Left hindlimb (tissue), 1 donor: ENCODE measurements at places on chromosomes 6 and 20.

DNA sequence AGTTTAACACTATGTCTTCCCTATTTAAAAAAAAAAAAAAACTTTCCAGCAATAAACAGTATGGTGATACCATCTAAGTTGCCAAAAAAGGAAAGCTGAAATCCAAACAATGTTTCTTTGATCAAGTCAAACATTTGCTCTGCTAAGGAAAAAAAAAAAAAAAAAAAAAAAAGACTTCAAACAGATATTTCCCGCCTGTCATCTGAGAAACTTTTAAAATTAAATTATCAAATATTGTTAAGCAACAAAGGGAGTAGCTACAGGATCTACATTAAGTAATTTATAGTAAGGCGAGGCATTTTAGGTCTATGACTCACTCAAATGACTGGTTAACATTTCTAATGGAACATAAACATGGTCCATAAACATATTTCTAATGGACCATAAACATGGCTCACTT, 121.2 kb downstream of the DST start:
- no peak for DNase-seq

DNA sequence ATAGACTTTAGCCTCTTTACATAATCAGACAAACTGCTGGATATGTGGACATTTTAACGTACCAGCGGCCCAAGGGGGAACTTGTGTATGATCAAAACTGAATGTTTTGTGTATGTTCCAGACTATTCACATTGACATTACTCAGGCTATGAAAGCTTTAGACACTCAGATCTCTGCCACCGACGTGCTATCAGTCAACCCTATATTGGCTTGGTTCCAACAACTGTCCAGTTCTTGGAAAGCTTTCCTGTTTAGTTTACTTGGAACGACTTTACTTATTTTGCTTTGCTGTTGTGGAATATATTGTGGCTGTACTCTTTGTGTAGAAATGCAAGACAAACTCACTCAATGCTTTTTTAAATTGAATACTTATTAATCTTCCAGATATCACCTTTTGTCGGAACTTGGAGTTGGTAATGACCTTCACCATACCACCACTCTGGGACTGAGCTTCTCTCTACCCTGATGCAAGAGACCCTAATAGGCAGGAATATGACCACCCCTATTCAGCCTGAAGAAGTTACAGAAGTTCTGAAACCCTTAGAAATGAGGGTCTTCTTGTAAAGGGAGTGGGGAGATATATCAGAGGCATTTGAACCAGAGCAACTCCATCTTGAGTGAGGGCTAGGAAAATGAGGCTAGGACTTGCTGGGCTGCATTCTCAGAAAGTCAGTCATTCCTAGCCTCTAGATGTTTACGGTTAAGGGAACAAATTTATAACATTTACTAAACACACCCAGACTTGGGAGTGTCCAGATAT, 49.0 kb upstream of the PAX1 start:
- no peak for DNase-seq

DNA sequence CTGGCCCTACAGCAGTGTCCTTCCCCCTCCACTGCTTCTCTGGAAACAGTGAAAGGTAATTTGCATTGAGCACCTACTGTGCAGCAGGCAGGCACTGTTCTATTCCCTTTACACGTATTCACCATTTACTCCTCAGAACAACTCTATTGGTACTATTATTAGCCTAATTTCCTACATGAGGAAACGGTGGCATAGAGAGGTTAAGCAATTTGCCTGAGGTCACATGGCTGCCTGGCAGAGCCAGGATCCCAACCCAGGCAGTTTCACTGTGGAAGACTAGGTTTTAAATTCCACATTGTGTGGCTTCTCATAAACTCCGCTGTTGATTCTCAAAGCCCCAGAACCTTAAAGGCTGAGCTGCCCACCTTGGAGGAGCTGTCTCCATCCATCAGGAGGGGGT, 72.7 kb downstream of the CLIC5 start:
- no peak for DNase-seq

GRCh38 chr20:59948828-59949720, 8.9 kb downstream of the FAM217B start:
- DNase-seq, result no peak

DNA sequence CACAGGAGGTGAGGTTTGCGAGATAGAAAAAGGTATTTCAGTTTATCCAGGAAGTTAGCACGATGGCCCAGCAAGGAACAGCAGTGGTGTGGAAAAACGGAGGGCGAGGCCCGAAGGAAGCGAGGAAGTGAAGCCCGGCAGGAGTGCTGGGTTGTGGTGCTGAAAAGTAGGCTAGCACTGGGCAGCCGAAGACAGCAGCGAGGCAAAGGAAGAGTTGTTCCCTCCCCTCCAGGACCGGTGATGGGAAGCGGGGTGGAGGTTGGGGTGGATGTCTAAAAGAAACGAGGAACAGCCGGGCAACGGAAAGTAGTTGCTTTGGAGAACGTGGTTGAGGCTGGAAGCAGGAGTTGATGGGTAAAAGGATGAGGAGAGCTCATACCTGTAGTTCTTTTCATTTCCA, 1.4 kb downstream of the METTL24 start:
- DNase-seq, result no peak

DNA sequence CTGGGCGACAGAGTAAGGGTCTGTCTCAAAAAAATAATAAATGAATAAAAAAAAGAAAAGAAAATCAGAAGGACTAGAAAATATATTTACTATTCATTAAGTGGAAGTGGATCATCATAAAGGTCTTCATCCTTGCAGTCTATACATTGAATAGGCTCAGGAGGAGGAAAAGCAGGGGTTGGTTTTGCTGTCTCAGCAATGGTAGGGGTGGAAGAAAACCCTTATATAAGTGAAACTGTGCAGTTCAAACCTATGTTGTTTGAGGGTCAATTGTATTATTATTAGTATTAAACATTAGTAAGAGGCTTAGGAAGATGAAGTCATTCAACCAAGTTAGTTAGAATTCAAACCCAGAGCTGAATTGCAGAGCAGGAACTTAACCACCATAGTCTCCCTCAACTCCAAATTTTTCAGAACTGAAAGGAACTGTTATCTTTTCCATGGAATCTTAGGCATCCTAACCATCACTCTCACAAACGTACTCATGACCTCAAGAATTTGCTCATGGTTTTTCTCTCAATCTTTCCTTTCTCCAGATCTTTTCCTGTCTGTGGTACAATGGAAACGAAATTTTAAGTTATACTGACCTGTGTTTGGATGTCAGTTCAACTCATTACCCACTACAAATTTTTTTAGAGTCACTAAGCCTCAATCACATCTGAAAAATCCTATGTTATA, 7.7 kb upstream of the SMIM13 start:
- no peak for DNase-seq

DNA sequence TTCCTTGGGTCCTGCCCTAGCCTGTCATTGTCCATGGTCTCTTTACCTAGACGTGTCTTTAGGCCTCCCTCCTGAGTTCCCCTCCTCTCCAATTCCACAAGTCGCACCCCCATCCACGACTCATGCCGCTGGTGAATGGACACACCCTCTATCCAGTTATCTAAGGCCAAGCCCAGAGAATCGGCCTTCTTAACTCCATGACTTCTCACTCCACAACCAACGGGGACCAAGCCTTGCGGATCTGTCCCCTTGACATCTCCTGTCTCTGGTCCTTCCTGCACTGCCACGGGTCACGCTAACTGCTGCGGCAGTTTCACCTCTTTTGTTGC, 7.0 kb upstream of the RREB1 start:
- DNase-seq, result no peak

- DNase-seq, result no peak
These were observed 32.5 kb downstream of the AKAP7 start for GRCh38 chr6:131167773-131168172.

GRCh38 chr20:5369629-5370028, 52.9 kb upstream of the PROKR2 start:
- no peak for DNase-seq

GRCh38 chr6:169014211-169015197, 239.1 kb downstream of the THBS2 start:
- DNase-seq, result no peak

DNA sequence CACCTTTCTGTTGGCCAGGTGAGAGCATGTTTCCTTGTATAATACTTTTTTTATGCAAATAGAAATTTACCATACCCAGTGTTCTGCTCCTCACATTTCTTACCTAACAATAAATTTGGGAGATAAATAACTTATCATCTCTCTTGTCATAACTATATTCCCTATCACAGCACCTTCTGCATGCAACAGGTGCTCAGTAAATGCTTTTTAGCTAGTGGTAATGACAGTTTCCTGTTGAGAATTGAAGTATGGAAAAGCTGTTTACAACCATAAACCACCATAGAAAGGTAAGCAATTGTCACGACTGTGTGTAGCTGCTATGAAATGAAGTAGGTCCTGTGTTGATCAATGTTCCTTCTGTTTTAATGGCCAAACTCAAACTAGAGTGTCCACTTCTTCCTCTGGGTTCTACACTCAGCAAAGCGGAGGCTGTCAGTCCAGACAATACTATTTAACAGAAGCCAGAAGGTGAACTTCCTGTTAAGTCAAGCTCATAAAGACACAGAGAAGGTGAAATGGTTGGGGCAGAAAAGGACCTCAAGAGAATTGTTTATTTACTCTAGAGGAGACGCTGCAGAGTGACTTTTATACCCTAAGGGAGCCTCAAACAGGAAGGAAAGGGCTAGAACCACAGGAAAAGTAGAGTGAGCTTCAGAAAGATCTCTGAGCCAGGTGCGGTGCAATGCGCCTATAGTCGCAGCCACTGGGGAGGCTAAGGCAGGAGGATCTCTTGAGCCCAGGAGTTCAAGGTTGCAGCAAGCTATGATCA, 84.0 kb upstream of the SLC22A16 start:
- DNase-seq, result no peak

DNA sequence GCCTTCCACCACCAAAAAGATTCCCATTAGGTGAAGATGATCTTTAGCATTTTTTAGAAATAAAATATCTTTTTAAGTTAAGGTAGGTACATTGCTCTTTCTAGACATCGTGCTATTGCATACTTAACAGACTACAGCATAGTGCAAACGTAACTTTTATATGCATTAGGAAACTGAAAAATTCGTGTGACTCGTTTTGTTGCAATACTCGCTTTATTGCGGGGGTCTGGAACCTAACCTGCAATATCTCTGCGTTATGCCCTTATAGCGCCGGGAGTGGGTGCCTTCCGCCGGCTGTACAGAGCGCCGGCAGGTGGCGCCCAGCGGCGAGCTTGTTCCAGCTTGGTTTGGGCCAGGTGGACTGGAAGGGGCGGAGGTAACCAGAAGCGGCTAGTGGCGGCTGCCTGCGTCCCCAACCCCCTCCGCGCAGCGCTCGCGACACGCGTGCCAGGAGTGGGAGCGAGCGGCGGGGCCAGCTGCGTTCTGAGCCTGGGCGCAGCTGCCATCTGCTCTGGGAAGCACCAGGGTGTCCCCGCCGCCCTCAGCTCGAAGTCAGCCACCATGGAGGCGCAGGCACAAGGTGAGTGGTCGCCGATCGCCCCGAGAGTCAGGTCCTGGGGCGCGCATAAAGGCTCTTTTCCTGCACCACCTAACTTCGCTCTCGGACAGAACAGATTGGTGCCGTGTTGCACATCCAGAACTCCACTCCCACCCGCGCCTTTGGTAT, at the start of gene TPD52L1:
Gene TPD52L1, plus strand, starts transcription at position 383 of the 727 bp plus-strand sequence. Its CDS starts 179 bp downstream, at position 562.
- peak; percentile 83 for DNase-seq

- no peak for DNase-seq
These were observed 115.8 kb downstream of the MANEA start for GRCh38 chr6:95693108-95693507.

- DNase-seq, result no peak
These were observed 38.8 kb downstream of the SESN1 start for GRCh38 chr6:109055771-109056235.

DNA sequence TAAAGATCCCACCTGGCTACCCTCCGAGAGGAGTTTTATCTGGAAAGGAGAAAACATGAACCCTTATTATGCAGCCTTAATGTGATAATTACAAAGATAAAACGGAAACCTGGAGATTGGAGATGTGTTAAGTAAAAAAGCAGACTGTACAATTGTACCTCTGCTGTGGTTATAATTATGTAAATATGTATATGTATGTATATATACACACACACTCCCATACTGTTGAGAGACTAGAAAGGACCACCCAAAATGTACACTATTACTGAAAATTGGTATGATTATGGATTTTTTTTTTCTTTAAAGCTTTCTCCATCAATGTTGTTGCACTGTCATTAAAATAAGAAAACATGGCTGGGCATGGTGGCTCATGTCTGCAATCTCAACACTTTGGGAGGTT, 72.1 kb upstream of the BCLAF1 start:
- DNase-seq, result no peak

DNA sequence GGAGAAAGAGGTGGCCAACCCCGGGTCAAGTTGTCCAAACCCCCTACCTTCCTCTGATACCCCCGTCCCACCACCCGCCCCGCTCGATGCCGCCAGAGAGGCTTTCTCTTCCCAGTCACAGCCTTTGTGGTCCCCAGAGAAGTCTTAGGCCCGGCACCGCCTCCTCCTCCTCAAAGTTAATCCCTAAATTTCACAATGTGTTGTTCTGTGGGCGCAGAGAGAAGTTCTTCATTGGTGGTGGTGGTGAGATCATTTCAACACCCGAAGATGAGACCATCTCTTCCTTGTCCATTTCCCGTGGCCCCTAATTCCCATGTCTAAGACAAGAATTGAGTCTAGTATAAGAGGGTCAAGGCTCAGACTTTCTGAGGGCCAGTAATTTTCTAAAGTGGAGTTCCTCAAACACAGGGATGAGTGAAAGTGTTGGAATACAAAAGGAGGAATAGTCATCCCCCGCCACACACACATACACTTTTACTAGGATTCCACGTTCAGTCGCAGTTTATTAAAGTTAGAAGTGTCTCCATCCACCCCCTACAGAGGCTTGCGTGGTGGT, 10.4 kb downstream of the TRIM31 start:
- no peak for DNase-seq

DNA sequence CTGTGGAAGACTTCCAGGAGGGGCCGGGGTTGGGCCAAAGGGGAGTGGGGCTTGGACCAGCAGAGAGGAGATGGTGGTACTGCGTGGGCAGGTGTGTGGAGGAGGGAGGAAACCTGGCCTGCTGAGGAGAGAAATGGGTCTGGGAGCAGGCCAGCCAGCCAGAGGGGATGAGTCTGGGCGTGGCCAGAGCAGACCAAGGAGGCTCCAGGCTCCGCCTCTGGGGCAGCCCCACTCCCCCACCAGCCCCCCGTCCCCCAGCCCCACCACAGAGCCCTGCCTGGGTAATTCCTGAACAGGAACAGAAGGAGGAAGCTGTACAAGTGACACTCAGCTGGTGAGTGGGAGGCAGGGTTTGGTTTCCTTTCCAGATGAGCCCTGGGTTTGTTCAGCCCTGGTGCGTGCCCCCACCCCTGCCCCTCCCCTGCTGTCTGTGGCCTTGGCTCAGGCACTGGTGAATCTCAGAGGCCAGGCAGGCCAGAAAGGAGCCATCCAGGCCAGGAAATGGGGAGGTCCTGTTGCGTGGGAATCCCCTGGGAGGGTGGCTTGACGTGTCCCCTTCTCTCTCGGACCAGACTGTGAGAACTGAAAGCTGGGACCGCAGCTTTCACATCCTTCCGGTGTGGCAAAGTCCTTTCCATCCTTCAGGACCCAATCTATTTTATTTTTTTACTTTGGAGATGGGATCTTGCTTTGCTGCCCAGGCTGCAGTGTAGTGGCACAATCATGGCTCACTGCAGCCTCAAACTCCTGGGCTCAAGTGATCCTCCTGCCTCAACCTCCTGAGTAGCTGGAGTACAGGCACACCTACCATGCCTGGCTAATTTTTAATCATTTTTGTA, 9.4 kb upstream of the SRC start:
- no peak for DNase-seq
